Fibroblast of lung (primary cell): ENCODE measurements at places on chromosomes 6 and 20. TPM values are rescaled to one million over a fixed set of nuclear protein-coding genes. Genes with fewer than 3 reads are reported as not detected.

Gene SLC24A3
- total RNA-seq: 1.8 and 4.9 TPM in 2 replicates

Gene MOG
- not detected in 2 replicates for total RNA-seq

Gene SLC32A1
- not detected in 2 replicates for total RNA-seq

Gene LY6G6F
- not detected in 2 replicates for total RNA-seq

Gene RHAG
- not detected in 2 replicates for total RNA-seq

Gene PRSS35
- total RNA-seq: 5.1 and 6.8 TPM in 2 replicates

- H3K4me3 ChIP-seq: no peak overlapping the region
- no peak overlapping the region for H3K27ac ChIP-seq
- H3K27me3 ChIP-seq: no peaks in the 10 kb centered on the region
- DNase-seq: no peak
- H3K36me3 ChIP-seq: no peaks in the 10 kb centered on the region
These were observed 1005.4 kb downstream of the GRIK2 start for GRCh38 chr6:102398788-102399390.

DNA sequence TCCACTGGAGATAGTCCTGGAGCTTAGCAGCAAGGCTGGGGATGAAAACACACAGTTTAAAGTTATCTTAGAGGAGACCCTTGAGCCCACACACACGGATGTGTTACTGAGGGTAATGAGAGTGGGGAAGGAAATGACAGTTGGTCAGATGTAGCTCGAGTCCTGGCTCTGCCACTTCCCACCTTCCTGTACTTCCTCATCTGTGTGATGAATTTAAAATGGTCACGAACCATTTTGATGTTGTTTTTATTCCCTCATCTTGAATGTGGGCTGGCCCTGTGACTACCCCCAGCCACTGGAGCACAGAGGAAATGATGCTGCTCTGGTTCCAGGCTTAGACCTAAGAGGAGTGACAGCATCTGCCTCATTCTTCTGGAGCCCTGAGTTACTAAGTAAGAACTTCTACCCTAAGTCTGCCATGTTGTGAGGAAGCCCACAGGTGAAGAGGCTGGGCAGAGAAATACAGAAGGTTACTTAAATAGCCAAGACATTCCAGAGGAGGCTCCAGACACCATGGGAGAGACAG lies 141.2 kb downstream of the NRN1 start:
- no peaks in the 10 kb centered on the region for H3K4me1 ChIP-seq
- H3K4me3 ChIP-seq: no peak overlapping the region
- no peak for DNase-seq
- no peaks in the 10 kb centered on the region for H3K27me3 ChIP-seq

- no peak for DNase-seq
These were observed 23.7 kb upstream of the SCRT2 start for GRCh38 chr20:699342-699741.

- peak; percentile 48 for DNase-seq
- H3K27me3 ChIP-seq: no peaks in the 10 kb centered on the region
- H3K4me1 ChIP-seq: peaks cover 16% of the 10 kb centered on the region
- peaks cover 2% of the 10 kb centered on the region for H3K36me3 ChIP-seq
- H3K4me3 ChIP-seq: no peak overlapping the region
These were observed 35.1 kb upstream of the FAM83C start for GRCh38 chr20:35327074-35327976.

- H3K4me3 ChIP-seq: no peak overlapping the region
- no peak for DNase-seq
- H3K27me3 ChIP-seq: no peaks in the 10 kb centered on the region
These were observed 214.4 kb upstream of the ZFP64 start for GRCh38 chr20:52405986-52406385.

DNA sequence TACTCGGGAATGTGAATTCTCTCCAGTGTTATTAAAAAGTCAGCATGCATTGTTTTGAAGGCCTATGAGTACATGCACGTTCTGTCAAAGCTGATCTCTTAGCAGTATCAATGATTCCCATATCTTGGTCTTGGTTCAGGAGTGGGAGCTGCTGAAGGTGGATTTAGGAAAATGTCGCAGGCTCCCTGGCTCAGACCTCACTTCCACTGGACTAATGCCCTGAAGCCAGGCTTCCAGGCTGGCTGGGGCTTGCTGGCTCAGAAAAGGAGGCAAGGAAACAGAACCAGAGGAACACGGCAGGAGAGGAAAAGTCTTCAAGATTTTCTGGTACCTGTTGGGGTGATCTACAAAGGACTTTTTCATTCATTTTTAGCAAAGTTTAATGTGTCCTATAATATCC lies 81.6 kb downstream of the OLIG3 start:
- no peak overlapping the region for H3K27ac ChIP-seq
- H3K27me3 ChIP-seq: no peaks in the 10 kb centered on the region
- H3K36me3 ChIP-seq: no peaks in the 10 kb centered on the region
- no peak overlapping the region for H3K4me3 ChIP-seq

DNA sequence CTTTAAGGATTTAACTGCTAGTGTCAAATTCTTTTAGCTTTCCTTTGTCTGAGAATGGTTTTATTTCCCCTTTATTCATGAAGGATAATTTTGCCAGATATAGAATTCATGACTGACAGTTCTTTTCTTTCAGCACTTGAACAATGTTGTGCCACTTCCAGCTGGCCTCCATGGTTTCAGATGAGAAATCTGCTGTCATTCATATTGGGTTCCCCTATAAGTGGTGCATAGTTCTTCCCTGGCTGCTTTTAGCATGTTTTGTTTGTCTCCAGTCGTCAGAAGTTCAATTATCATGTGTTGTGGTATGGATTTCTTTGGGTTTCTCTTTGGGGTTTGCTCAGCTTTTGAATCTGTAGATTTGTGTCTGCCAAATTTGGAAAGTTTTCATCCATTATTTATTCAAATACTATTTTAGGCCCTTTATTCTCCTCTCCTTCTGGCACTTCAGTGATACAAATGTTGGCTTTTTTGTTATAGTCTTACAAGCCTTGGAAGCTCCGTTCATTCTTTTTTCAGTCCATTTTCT lies 76.3 kb upstream of the TGM3 start:
- H3K27ac ChIP-seq: no peak overlapping the region
- H3K36me3 ChIP-seq: no peaks in the 10 kb centered on the region
- no peak for DNase-seq

GRCh38 chr6:53624502-53624901 lies 41.1 kb downstream of the KLHL31 start:
- H3K27ac ChIP-seq: no peak overlapping the region
- no peaks in the 10 kb centered on the region for H3K36me3 ChIP-seq
- no peaks in the 10 kb centered on the region for H3K27me3 ChIP-seq
- H3K4me3 ChIP-seq: no peak overlapping the region
